ENCODE measurements at places on chromosomes 5 and 9.

DNA sequence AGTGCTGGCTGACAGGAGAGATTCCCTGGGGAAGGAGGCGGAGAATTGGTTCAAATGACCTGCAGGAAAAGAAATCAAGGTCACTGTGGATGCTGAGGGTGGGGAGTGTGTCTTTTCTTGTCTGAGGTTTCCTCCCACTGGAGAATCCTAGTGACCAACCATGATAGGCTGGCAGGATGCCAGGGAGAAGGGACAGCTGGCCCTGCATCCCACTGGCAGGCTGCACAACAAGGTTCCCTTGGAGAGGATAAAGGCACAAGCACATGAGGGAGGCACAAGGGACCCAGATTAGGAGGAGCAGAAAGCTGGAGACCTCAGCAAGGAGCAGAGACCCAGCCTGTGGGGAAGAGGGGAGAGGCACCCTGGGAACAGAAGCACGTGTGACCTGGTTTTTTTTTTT is 11.4 kb upstream of the ZDHHC12 start:
- ATAC-seq = no peak

DNA sequence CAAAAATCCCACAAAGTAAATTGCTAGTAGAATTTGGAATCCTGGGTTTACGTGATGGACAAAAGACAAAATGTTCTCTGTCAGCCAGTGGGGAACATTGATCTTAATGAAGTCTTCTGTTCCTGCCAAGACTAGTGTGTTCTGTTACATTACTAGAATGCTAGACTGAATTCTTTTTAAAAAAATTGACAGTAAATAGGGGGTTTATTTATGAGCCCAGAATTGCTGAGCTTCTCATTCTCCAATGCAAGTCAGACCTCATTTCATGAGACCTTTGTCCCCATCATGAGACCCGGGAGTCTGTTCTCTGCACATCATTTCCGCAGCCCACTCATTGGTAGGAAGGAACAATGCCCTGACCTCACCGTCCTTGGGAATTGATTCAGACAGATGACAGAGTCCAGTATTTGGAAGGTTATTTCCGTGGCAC is 173.8 kb upstream of the OTULINL start:
- no peak for ATAC-seq

- ATAC-seq = no peak
These were observed 168.0 kb downstream of the PRDM9 start for GRCh38 chr5:23675456-23675855.

- ATAC-seq = no peak
These were observed 53.7 kb upstream of the CTNNA1 start for GRCh38 chr5:138699482-138699881.

- ATAC-seq = no peak
These were observed 45.7 kb downstream of the DPYSL3 start for GRCh38 chr5:147464211-147464610.

DNA sequence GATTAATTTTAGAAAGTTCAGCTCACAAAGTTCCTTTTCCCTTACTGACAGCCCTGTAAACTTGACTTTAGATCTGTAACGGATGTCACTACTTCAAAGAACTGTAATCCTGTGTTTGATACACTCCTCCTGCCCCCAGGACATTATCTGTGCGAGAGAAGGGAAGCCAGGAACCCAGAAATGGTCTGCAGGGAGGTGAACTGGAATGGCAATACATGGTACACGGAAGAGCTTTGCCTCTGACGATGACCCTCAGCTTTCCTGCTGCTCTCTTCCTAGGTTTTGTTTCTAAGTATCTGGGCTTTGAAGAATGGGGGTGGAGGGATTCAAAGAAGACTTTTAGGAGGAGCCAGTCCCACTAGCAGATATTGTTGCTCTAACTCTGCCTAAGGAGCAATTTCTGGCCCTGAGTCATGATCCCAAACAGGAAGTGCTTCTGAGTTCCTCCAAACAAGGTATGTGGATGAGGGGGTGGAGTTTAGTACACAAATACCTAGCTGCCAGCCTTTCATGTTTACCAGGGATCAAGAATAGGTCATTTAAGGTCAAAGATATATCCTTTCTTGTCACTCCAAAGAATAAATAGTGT is 43.4 kb upstream of the TMC1 start:
- no peak for ATAC-seq

DNA sequence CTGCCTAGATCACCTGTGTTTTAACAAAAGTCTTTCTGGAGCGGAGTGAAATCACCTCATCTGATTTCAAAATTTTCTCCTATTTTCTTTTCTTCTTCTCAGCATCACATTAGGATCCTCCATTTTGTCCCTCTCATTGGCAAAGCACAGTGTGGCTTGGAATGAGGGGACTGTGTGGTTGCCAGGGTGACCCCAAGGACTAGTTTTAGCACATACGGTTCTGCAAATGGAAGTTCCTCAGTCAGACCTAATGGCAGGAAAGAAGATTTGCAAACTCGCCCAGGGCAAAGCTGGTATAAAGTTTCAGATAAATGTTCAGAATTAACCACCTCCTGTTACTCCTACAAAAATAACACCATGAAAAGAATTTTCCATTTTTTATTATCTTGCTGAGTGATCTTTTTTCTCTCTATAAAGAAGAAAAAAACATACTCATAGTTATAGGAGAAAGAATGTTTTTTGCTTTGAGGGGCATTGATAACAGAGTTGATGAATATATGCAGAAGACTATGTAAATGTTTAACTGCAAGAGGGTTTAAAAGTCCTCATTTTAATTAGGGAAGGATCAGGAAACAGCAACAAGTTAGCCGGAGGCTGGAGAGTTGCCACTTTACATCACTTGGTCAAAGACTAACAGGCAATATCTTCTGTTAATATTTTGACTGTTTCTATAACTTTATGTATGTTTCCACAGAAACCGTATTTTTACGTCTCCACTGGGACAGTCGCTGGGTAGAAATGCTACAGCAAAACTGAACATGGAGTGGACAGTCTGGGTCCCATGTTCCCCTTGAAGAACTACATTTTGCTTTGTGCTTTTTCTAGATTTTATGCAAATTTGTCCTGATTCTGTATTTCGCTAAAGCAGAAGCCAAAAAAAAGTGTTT is 257.8 kb downstream of the NR2F1-AS1 start:
- ATAC-seq = no peak

GRCh38 chr5:167966979-167967378 is 324.5 kb upstream of the WWC1 start:
- ATAC-seq = no peak

- ATAC-seq = no peak
These were observed 301.5 kb upstream of the ELAVL2 start for GRCh38 chr9:24127519-24127918.

- no peak for ATAC-seq
These were observed 107.5 kb downstream of the RGS3 start for GRCh38 chr9:113570749-113571711.

GRCh38 chr9:10534850-10535249 is 78.0 kb downstream of the PTPRD start:
- ATAC-seq = no peak

DNA sequence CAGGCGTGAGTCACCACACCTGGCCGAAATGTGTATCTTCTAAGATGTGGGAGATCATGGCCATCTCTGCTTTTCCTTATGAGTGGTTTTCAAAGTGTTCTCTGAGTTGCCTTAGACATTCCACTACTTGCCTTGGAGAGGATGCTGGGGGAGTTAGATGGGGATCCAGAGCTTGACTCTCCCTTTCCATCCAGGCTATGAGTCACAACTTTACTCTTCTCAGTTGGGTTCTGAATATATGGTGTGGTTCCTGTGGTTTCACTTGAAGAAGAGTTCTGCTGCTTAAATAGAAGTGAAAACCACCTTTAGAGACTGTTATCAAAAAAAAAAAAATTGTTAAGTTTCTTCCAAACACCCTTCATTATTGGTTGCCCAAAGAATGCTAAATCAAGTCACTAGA is 217.6 kb downstream of the ZNF608 start:
- ATAC-seq = peak; percentile 42

DNA sequence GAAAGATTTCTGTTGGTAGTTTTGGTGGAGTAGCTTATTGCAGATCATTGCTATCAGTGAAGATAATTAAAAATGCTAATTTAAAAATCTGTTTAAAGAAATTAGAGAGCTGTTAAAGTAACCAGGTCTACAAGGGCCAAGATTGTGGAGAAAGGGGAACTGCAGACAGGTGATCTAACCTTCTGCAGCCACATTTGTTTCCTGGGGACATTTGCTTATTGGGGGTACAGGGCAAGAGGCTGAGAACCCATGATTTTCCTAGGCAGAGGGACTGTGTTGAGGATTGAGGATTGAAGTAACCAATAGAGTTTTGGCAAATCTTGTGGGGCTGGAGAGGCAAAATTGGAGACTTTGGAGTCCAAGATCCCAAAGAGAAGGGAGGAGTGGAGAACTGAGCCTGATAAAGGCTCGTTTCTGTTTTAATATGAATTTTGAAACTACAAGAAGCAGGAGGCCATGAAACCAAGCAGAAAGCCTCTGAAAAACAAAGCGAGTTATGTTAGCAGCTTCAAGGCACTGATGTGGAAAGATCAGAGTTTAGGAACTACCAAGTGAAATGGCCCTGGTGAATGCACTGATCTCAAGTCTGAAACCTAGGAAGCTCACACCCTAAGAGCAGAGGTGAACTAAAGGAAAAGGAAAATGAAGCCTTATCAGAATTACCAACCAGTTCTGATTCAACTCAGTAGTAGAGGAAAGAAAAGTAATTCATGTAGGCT is 219.8 kb upstream of the C9orf72 start:
- no peak for ATAC-seq

- no peak for ATAC-seq
These were observed 21.4 kb downstream of the AGXT2 start for GRCh38 chr5:35026280-35026840.

- ATAC-seq = no peak
These were observed 587 bp downstream of the C5orf47 start for GRCh38 chr5:173989432-173990082.

GRCh38 chr5:64437496-64437895 is 68.3 kb upstream of the RGS7BP start:
- ATAC-seq = no peak

- no peak for ATAC-seq
These were observed 37.2 kb downstream of the ZNF622 start for GRCh38 chr5:16428359-16428758.

- no peak for ATAC-seq
These were observed 34.9 kb upstream of the FCHO2 start for GRCh38 chr5:72920690-72921502.

DNA sequence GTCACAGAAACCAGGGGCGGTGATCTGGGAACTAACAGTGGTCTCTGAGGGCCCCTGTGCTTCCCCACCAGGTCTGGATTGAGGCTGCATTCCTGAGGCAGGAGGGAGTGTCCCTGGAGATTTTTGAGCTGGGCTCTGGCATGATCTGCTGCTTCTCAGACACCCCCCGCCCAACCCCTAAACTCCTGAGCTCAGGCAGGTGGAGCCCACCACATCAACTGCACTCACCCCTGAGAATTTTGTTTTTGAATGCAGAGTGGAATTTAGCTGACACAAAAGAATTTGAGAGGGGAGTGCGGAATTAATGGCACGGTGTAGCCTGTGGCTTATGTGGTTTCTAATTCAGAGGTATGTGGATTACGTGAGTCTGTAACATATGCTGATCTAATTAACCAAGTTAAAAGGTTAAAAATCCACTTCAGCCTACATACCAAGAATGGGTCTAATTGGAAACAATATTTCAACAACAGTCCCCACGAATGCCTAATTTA is 23.9 kb upstream of the CTSL start:
- ATAC-seq = no peak

DNA sequence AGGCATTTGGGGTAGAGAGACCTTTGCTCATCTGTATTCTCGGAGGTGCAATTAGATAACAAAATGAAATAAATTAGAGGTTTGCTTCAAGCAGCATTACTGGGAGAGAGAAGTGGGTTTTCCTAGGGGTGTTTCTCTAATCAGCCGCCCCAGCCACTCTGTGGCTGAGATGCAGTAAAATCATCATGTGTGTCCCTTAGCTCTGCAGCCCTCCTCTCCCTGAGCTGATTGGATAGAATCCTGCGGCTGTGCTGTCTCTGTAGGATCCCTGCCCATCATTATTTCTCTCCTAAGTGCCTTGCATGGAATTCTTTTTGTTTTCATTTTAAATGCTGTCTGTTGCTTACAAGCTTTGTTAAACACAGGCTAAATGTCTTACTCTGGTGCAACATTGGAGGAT is 171.4 kb downstream of the SH3GL2 start:
- no peak for ATAC-seq

DNA sequence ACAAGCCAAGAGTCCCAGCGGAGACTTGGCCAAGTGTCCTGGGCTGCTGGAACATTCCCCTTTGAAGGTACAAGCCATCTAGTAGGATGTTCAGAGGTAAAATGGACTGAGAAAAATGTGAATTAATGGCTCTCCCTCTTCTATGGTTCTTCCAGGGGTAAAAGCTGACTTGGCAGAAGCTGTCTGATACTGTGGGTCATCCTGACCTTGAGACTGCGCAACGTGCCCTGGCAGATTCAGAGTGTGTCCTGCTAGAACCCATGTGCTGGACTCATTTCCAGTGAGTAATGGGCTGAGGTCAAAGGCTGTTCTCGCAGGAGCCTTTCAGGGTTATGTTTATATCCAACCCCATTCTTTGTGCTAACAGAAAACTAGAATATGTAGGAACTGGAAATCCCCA is 423.0 kb upstream of the CD180 start:
- no peak for ATAC-seq

DNA sequence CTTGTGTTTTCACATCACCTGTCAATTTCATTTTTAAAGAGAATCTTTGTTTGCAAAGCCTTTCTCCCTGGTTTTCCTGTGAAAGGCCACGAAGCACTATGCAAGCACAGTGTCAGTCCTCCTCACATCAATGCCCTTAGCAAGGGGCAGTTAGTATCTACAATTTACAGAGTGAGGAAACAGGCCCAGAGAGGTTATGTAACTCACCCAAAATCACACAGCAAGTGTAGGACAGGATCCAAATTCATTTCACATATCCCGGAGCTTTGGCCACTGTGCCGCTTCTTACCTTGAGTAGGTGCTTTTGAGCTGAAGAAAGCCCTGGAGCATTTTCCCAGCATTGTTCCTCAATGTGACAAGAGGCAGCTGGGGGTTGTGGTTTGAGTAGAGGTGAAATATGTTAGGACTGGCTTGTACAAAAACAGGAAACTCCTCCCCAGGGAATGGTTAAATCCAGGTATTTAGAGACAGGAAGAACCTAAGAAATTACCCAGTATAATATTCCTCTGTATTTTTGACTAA is 283.8 kb downstream of the NTRK2 start:
- ATAC-seq = no peak

DNA sequence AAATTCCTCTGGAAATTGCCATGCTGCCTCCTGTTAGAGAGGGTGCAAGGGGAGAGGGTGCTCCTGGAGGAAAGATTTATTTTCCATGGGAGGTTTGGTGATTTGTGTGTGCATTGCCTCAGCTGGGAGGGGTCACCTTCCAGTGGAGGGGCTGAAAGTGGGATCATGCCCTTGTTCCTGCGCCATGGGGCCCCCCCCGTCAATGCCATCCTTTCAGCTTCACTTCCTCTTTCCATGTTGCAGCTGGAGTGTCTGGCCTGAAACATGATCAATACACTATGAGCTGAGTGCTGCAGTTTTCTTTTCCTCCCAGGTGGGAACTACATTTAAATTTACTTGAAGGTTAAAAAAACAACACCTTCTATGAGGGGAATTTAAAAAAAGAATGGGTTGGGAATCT is 176.8 kb downstream of the MELK start:
- ATAC-seq = no peak

- ATAC-seq = no peak
These were observed 738.2 kb downstream of the BRINP1 start for GRCh38 chr9:118630931-118631595.

- ATAC-seq = no peak
These were observed 213.2 kb downstream of the TMC1 start for GRCh38 chr9:72734631-72735030.

All from stimulated activated memory B cell treated with anti-CD40 and anti-IgM and Interleukin-4, amounts not matched to agents 10 μg/mL and 1 μg/mL and 100 μg/mL, for 72 hours (primary cell).